ENCODE measurements at places on chromosomes 2 and 18.

- DNase-seq, result no peak
Observed at GRCh38 chr2:42987112-42987922, 194.9 kb upstream of the HAAO start.

GRCh38 chr2:64214281-64215115, 70.3 kb upstream of the PELI1 start:
- DNase-seq, result peak; percentile 85

DNA sequence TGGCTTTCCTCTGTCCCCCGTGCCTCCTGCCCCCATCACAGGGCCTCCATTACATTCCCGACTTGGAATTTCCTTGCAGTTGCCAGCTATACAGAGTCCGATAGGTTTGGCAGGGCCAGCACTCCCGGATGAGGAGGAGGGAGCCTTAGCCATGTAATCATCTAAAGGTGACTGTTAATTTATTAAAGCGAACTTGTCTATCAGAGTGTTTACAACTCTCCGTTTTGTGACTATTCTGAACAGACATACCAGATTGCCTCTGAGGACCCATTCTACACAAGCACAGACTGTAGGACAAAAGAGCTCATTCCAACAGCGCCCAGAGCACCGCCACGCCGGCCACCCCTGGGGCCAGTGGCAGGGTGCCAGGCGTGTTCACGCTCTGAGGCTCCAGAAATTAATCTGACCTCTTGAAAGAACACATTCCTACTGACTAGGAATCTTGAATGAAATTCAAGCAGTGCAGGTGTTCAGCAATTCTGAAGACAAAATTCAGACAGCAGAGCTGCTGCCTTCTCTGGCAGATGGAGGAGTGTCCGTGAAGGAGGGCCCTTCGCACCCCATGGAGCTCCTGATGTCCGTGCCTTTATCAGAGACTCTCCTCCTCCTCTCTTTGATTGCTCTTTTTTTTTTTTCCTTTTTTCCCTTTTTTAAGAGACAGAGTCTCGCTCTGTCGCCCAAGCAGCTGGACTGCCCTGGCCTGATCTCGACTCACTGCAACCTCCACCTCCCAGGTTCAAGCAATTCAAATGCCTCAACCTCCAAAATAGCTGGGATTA, 58.1 kb upstream of the RALBP1 start:
- DNase-seq, result no peak

DNA sequence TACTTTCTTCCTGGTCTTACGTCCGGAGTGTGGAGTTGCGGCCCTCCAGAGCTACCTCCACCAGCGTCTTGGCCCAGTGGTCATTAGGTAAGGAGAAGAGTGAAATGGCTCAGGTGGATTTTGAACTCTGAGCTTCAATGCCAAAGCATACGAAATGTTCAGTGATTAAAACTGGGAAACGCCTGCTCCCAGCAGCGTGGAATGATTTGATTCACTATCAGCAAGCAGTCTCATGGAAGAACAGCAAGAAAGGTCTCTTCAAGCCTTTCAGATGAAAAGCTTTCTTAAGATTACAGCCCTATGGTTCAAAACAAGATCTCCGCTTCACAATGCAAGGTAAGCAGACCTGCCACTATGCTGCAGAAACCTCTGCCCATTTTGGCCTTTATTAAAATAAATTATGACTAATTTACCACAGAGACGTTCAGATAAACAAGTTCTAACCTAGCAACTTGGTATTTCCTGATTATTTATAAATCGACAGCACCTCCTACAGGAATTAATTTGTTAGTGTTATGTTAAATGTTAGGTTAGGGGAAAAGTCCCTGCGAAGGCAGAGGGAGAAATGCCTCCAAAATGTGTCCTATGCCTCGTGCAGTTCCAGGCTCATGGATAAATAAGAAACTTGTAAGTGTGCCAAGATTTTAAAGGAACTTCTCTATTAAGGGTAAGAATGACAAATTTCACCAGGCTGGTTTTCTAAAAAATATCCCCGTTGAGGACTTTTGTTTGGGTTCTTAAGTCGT, 10.1 kb downstream of the SP9 start:
- DNase-seq, result no peak

GRCh38 chr2:160472839-160473251, 20.8 kb downstream of the RBMS1 start:
- DNase-seq, result no peak

GRCh38 chr18:9666548-9666947, 41.6 kb upstream of the RAB31 start:
- DNase-seq, result no peak

- DNase-seq, result no peak
Observed at GRCh38 chr2:204486805-204487204, 58.5 kb upstream of the PARD3B start.

- DNase-seq, result no peak
Observed at GRCh38 chr2:241091201-241091600, 10.9 kb downstream of the MTERF4 start.

DNA sequence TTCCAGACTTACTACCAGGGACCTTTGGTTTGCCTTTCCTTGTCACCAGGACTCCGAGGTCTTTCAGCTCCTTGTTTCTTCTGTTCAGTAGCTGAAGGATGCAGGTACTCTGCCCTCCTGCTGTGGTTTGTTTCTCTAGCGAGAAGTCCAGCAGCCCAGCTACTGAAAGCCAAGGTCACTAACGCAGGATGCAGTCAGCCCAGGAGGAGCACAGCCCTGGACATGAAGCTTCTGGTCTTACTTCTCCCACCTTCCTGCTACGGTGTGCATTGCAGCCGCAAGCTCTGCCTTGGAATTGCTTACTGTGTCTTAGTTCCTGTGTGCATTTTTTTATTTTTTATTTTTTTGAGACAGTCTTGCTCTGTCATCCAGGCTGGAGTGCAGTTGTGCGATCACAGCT, 62.4 kb downstream of the DGKD start:
- no peak for DNase-seq
